Fibroblast of skin of right quadriceps (primary cell): ENCODE measurements at places on chromosomes 7 and 10.

DNA sequence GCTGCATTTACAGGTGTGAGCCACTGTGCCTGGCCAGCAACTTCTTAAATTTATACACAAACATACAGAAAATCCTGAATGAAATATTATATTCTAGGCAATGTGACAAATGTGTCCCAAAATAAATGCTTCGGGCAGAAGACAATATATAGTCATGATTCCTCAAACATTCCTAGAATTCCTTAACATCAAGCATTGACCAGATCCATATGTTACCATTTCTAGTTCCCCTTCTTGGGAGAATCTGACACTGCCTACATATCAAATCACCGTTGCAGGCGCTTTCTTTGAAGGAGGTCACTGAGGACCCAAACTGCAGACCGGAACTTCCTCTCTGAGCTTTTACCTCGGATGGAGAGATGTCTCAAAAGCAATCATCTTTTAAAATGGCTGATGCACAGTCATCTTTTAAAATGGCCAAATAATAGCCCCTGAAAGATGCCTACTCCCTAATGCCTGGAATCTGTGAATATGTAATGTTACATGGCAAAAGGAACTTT lies 323.5 kb downstream of the PHF14 start:
- peak; percentile 45 for DNase-seq

DNA sequence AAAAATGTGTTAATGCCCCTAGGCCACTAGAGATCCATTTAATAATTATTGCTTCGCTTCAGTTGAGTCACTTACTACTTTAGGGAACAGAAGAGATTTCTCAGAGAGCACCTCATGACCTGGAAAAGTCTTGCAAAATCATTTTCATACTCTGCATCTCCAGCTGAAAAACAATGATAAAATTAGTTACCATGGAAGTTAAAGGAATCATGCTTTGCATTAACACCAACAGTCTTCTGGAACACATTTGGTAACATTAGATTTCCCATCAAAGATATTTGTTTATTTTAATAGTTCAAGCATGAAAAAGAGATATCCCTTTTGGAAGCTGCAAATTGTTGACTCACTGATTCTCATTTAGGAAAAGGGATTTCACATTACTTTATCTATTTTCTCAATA lies 1.8 kb upstream of the STEAP2 start:
- peak; percentile 5 for DNase-seq

DNA sequence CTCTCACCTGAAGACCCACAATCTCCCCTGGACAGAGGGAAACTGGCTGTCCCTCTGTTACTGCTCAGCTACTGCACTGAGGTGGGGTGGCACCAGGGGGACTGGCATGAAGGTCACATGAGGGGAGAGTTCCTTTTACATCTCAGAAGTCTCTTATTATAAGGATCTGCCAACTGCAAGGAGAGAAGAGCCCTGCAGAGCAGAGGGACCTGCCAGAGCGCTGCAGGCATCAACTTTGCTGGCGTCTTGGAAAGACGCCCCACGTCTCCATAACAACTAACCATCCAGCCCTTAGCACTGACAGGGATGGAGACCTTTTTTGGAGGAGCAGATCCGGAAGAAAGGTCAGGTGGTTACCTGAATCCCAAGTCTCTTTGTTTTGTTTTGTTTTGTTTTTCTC lies 218.6 kb downstream of the KCNMA1 start:
- no peak for DNase-seq

- DNase-seq = no peak
Measured at GRCh38 chr10:7000061-7000460, 410.8 kb downstream of the SFMBT2 start.

DNA sequence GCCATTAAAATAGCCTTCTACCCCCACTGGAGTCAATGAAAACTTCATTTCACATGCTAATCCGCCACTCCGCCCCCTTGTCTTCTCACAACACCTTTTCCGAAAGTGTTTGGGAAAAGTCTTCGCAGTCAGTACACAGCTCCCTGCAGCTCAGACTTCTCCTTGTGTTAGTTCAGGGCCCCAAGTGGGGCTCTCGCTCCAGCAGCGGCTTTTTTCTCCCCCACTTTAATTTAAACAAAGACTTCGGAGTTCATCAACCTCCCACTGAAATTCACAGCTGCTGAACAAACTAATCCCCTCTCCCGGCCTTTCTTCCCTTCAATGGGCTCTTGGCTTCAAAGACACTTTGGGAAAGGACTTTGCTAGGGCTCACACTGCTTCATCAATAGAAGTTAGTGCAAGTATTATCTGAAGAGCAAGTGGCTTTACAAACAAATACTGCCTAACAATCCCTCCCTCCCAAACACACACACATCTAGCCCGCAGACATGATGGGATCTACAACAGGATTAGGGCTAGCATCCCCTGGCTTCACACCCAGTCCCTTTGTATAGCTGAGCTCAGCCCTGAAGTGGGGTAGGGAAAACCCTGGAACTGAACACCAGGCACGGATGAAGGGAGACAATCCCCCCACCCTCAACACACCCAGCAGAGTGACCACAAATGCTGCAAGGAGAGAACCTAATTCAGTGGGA lies 23.1 kb downstream of the WNT8B start:
- DNase-seq = no peak

- DNase-seq = no peak
Measured at GRCh38 chr7:125563964-125564529, 634.4 kb upstream of the POT1 start.

DNA sequence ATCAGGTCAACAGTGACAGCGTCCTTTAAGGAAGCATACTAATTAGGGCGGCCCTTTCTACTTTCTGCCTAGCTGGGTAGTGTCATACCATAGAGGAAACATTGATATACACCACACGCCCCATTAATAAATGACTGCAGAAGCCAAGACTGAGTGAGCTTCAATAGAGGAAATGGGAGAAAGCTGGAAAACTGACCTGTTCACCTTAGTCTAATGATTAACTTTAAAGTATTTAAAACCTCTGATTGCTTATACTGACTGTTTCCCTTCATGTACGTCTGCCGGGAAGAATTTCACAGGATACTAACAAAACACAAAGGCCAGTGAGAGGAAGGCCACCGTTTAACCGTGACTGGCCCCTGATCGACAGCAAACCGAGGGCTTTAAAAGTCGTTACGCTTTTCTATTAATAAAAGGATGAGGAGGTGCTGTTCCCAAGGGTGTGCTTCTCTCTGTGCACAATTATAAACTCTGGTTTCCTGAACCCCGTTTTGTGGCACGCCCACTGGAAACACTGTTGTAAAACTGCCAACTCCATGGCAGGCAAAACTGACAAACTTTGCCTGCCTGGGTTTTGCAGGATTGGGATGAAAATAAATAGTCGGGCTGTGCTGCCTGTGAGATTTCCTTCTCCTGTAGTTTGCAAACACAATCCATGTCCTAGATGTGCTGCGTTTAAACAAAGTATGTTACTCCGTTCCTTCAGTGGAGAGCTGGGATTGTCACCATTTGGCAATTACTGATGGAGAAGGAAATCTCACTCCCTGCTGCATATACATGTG lies 137.6 kb downstream of the NRP1 start:
- no peak for DNase-seq

DNA sequence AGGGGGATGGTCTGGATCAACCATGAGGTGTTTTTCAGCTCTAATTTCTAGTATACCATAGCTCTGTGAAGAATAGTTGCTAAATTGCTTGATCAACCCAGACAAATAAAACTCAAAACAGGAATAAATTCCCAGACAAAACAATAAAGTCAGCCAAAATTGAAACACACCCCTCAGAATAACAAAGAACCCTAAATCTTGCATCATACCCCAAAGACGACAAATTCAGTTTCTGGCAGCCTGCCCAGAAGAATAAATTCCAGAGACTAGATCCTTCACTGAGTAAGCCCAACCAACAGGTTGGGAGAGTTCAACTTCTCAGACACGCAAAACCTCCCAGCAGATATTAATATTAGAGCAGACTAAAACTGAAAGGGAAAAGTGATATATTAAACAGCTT lies 11.2 kb upstream of the SEM1 start:
- peak; percentile 44 for DNase-seq

GRCh38 chr10:100882252-100882651 lies 30.5 kb upstream of the SLF2 start:
- DNase-seq = no peak

- DNase-seq = no peak
Measured at GRCh38 chr10:816958-817357, 114.5 kb downstream of the LARP4B start.

DNA sequence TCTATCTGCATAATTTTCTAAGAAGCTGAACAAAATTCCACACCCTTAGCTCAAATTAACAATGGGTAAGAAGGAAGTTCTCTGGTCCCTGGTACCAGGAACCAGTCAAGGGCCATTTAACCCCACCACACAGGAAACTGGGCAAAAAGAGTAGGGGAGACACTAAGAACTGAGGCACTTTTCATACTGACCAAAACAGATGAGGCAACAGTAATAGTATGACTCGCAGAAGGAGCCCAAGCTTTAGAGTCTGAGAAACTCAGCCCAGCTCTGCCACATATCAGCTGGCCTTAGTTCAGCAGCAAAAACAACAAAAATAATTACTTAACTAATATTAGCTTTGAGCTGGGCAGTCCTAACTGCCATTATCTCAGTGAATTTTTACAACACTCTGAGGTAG lies 221.2 kb downstream of the FAM107B start:
- peak; percentile 45 for DNase-seq

GRCh38 chr10:12320892-12321291 lies 28.5 kb upstream of the CAMK1D start:
- DNase-seq = no peak

DNA sequence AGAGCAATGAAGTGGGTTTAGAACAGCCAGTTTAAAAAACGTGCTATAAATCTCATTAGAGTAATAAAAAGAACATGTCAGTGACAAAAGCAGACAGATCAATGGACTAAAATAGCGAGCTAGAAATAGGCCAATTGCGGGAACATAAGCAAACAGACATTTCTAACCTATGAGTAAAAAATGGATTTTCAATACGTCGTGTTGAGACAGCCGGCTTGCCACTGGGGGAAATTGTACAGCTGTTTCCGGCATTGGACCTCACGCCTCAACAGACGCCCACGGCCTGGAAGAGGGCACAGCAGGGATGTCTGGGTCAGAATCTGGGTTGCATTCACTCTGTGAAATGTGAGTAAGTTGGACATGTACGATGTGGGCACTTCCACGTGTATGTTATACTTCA lies 92.9 kb downstream of the SVOPL start:
- peak; percentile 3 for DNase-seq

GRCh38 chr10:21726601-21727225 lies 192.7 kb downstream of the MLLT10 start:
- peak; percentile 49 for DNase-seq

DNA sequence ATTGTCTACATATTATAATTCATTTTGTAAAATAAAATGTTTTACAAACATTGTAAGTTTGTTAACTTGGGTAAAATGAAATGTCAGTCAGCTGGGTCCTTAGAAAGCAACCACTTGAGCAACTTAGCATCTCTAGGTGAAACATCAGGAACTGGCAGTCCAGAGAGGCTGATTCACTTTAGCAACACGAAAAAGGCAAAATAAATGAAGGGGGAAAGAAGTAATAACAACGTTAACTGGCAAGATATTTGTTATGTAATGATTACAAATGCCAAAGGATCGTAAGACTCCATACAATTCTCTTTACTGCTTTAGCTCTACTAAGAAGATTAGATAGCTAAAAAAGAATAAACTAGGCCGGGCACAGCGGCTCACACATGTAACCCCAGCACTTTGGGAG lies 5.0 kb downstream of the PDZD8 start:
- no peak for DNase-seq

DNA sequence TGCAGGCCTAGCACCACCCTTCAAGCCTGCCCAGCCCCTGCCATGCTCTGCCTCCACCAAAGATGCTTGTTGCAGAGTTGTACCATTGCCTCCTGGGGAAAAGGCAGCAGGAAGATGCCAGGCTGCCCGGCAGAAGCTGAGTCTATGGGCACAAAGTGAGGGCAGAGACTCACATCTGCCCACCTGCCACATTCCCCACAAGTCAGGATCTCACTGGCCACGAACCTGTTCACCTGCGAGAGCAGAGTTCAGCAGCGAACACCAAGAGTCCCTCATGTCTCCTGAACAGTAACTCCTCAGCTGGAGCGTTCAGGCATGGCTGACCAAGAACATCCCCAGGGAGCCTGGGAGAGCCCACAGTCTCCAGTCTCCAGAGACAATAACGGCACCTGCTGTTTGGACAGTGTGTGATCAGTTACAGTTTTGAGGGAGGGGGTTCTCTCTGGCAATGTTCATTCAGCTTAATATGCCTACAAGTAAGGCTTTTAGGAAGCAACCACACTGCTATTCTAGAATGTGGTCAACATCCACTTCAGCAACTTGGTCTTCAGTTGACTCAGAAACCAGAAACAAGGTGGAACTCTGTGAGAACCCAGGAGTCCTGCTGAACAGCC lies 78.5 kb downstream of the GRID1 start:
- DNase-seq = no peak

DNA sequence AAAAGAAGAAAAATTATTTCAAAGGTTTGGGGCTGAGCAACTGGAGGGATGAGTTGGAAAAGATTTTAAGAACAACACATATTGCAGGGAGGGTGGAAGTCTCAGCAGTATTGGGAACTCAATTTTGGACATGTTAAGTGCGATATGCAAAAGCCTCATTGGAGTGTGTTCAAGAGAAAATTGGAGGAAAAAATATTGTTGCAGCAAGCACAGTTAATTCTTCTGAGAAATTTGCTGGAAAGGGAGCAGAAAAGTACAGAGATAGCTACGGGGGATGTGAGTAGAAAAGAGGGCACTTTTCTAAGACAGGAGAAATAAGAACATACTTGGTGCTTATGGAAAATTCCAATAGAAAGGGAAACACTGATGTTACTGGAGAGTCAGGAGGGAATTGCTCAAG lies 59.8 kb upstream of the MAGI2 start:
- no peak for DNase-seq

DNA sequence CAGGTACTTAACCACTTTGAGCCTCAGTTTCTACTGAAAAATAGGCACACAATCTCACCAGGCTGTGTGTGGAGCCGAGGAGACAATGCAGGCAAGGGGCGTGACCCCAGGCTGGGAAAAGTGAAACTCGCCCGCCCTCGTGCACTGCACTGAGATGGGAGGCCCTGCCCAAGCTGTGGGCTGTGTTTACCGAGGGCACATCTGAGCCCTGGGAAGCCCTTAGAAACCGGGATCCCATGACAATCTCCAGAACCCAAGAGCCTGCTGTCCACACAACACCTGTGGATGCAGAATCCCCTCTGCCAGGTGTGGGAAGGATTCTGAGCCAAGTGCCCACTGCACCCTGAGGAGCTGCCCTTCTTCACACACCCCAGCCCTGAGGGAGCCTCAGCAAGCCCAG lies 198.3 kb downstream of the GRID1 start:
- DNase-seq = no peak

GRCh38 chr7:112868609-112869008 lies 78.4 kb upstream of the TMEM168 start:
- DNase-seq = no peak

DNA sequence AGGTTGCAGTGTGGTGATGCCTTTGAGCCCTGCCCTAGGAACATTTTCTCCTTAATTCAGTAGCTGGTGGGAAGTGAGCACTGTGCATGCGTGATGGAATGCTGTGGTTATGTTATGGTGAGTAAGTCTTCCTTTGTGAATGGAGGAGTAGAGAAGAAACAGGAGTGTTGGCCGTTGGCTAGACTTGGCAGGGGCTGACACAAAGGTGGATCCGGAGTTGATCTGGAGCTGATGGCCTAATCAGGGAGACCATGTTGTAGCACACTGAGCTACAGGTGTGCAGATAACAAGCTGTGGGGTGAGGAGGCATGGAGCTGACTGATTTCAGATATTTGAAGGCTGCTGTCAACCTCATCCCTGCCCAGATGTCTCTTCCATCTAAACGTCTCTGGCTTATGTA lies 122.3 kb downstream of the CNNM2 start:
- DNase-seq = peak; percentile 49
